ENCODE measurements at places on chromosomes 5 and 9. TPM values are rescaled to one million over a fixed set of nuclear protein-coding genes. Genes with fewer than 3 reads are reported as not detected.

DNA sequence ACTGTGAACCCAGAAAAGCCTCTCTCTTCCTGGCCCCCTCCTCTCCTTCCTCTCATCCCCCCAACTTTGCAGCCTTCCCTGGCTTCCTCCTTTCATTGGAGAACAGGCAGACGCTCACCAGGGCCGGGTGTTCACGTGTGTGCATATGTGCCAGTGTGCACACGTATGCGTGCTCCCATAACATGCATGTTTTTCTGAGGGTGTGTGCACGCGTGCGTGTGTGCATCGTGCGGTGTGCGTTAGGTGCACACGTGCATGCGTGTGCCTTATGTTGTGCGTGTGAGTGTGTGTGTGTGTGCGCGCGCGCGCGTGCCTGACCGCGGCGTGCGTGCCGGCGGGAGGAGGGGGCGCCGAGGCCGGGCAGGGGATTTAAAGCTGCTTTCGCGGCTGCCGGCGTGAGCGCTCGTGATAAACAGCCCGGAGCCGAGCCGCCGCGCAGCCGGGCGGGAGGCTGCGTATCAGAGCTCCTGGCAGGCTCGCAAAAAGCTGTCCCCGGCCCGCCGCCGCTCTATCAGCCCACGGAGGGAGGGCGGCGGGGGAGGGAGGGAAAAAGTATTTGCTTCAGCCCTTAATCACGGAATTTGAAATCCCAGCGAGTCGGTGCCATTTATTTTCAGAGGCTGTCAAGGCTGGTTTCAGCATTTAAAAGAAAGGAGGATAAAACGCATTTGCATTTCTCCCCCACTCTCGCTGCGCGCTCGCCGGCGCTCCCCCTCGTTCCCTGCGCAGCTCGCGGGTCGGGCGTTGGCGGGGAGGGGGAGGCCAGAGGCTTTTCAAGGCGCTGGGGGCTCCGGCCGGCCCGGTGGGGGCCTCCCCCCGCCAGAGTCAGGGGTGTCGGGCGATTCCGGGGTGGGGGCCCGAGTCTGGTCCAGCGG, 183.9 kb downstream of the C9orf50 start:
- DNase-seq = peak; percentile 88

- DNase-seq = no peak
Measured at GRCh38 chr5:111480346-111480745, 32.0 kb downstream of the STARD4 start.

DNA sequence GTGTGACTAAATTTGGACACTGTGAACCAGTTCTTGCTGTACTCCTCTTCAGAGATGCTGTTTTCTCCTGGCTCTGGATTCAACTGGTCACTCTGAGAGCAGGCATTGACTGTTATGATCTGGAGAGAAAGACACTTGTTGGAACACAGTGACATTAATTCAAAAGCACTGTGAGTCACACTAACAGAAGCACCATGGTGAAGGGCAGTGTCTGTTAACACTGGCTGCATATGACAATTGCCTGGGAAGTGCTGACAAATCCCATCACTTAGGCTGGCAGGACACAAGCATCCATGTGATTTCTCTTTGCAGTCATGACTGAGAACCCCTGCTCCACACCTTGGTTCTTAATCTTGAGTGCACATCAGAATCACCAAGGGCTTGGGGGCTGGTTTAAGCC, 132.4 kb downstream of the TRPM6 start:
- no peak for DNase-seq

- peak; percentile 37 for DNase-seq
Measured at GRCh38 chr9:2015581-2016407, 647 bp downstream of the SMARCA2 start.

Gene CEL
- 4.3 TPM for total RNA-seq

Gene LMX1B
- total RNA-seq = not detected

Gene TMEM167A
- total RNA-seq = 101 TPM
